ENCODE measurements at places on chromosomes 4 and X.

DNA sequence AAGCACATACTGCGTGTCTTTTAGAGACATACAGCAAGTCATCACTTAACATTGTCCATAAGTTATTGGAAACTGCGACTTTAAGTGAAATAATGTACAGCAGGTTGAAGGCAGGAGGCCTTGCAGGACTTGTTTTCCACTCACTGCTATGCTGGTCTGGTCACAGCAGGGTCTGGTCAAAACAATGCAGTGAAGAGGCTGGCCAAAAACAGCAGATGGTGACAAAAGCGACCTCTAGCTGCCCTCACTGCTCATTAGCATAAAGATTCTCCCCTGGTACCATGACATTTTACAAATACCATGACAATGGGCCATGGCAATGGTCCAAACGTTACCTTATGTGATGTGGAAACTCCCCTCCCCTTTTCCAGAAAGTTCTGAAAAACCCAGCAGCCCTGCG is 1283.6 kb downstream of the FSTL5 start:
- DNase-seq = no peak

DNA sequence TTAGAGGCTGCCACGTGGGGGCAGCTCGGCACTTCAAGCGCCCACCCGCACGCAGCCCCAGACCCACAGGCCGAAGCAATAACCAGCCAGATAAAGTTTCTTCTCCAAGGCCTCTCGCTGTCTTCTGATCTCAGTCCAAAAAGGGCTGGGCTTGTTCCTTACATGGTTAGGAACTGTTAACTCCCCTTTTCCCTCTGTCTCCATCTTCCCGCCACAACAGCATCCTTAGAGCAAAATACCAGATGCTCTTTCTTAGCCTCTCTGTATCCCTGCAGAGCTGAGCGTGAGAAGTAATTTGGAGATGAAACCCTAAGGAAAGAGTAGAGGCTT is 23.4 kb upstream of the KIAA1210 start:
- no peak for DNase-seq

DNA sequence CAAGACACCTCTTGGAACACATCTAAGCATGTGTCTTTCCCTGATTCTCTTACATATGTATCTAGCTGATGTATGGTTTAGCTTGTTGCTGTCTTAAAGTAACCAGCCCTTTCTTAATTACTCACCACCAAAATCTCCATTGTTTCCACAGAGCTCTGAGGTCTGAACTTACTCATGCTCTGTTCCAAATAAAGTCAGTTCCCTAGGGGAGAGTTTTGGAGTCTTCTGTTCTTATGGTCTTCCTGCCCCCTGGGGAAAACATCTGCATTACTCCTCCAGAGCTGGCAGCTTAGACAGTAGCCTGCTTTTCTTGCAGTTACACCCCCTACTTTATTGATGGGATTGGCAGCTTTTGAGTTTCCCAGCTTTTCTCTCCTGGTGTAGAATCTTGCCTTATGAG is 125.8 kb downstream of the EDA start:
- no peak for DNase-seq

DNA sequence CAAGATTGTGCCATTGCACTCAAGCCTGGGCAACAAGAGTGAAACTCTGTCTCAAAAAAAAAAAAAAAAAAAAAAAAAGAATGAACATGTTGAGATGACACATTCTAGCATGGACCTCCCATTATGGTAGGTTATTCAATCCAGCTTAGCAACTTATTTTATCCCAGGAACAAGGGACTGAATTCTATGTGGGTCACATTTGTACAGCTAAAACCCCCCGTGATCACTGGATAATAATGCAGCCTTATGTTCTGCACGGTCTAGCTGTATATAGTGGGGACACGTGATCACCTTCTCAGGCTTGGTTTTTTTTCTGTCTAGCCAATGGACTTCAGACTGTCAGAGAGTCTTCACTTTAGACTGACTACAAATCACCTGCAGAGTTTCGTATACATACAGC is 115.2 kb upstream of the FRG1 start:
- no peak for DNase-seq

DNA sequence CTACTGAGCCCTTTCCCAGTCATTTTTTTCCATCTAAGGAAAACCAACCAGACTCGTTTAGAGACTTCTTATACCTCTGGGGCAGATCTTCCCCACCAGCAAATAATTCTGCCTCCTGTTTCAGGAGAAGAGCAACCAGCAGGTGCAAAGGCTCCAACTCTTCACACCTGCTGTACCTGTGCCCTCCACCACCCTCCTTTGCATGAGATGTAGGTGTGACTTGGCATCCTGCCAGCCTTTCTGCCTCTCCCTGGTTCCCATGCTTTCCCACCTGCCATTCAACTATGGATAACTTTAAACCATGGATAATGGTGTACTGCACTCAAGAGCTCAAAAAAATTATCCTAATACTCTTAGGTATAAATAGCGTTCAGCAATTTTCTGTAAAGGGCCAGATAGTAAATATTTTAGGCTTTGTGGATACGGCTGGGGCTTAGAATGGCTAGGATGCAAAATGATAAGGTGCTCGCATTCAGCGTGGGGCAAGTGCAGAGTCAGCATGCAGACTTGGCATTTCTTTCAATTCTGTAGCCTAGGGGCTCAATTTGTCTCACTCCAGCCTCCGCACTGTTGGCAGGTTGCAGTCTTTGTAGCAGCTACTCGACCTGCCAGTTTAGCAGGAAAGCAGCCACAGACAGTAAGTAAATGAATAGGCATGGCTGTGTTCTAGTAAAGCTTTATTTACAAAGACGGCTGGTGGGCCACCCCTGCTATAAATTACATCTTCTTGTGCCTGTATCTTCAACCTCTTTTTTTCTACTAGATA is 79.8 kb downstream of the HCCS start:
- DNase-seq = no peak

- DNase-seq = no peak
These were observed at the start of gene NDST3 for GRCh38 chr4:118034053-118034785. Gene NDST3 (plus strand): TSS chr4:118034486. CDS start chr4:118053911, 19,425 bp downstream.

GRCh38 chr4:183201331-183201730 is 102.3 kb downstream of the WWC2 start:
- DNase-seq = no peak

DNA sequence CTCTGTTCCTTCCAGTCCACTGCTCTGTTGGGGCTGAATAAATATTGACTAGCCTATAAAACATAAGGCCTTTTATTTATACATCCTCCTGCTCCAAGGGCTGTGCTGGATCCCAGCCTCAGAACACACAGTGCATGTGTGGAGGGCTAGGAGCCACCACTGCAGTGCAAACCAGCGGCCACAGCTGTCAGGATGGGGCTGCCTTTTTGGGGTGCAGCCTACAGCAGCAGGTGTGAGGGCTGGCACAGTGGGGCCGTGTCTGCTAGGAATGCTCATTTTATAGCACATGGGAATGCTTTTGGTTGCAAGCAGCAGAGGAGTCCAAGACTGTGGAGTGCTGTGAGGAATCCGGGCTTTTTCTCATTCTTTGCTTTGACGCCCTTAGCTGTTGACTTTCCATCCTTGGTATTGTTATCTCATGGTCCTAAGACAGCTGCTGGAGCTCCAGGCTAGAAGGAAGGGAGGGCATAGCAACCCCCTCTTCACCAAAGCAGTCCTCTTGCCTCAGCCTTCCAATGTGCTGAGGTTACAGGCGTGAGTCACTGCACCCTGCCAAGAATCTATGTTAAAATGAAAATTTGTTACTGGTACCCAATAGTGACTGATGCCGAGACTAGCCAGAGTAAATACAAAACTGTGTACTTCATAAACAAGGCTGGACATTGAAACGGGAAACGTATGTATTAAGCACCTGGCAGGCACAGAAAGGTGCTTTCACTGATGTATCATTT is 334.3 kb upstream of the GATB start:
- DNase-seq = no peak
